ENCODE measurements at places on chromosomes 2 and 18.

DNA sequence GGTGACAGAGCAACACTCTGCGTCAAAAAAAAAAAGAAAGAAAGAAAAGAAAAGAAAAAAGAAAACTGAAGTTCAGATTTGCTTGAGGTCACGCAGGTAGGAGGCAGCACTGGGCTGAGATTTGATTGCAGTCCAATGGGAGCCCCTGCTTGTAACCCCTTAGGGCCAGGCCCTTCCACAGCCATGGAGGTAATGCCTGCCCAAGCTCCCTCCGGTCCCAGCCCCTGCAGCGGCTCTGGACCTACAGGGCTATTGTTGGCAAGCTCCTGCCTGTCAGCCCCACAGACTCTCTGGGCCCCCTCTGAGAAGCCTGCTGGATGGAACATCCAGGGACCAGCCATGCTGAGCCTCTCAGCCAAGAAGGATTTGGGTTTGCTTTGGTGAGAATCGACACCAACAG, 12.2 kb downstream of the ZFP36L2 start:
- DNase-seq: no peak

DNA sequence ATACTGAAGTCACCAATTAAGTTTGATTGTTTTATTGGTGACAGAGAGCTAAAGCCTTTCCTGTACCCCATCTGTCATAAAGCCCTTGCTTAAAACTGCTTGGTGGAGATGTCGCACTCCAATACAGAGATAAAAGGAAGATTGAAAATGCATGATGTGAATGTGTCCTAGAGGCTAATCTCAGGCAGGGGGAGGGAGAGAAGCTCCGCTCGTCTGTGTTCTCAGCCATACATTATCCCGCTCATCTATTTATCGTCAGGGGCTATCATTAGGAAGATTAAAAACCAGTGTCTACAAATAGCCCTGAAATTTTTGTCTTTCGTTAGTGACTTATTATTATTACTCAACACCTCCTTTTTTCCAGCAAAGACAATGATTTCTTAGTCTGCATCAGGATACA, 110.3 kb downstream of the CMPK2 start:
- no peak for DNase-seq

- DNase-seq: no peak
Observed at GRCh38 chr18:62991959-62992358, 276.6 kb downstream of the PHLPP1 start.

- no peak for DNase-seq
Observed at GRCh38 chr2:224429441-224429810, 27.5 kb upstream of the FAM124B start.

DNA sequence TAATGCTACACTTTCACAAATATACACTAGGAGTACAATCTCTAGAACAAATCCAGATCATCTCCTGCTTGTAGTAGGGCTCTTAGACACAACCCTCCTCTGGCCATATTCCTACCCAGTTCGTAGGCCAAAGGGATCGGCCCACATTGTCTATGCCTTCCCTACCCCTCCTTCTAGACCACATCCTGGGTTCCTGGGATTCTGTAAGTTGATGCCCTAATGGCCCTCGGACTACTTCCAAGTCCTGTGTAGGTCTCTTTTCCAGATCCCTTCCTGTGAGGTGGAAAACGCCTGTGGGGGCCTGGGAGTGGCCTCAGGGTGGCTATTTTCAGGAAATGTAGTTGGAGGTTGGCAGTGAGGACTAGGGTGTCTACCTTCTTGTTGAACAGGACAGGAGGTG, 289.7 kb downstream of the ZNF385B start:
- no peak for DNase-seq

- no peak for DNase-seq
Observed at GRCh38 chr2:201432038-201432620, 19.1 kb downstream of the TRAK2 start.

DNA sequence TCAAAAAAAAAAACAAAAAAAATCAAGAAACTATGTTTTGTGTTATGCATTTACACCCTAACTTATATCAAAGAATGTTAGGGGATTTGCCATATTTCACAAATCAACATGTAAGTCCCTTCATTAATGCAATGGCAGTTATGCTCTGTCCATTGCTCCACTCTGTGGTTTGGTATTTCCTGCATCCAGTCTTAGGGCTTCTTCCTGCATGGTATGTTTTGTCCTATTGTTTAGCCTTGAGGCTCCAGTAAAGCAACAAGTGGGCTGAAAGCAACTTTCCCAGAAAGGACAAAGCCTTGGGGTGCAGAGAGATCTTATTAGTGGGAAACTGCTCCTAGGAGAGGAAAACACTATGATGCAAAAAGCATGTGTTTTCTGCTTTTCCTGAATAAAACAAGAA, 474.1 kb downstream of the IRS1 start:
- no peak for DNase-seq

DNA sequence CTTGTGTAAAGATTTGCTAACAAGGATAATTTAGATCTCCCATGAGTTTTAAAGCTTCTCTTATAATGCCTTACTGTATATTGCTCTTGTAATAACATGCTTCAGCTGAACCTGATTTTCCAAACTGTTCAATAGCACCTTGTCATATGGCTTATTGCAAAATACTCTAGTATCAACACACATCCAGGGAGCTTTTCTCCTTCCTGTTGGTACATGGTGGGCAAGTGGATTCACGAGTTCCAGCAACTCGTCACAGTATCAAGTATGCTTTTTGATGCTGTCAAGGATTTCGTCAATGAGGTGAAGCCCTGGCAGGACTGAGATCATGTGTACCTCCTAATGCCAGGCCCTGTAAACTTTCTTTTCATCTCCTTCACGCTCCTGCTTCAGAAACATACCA, 59.5 kb upstream of the ITPRID2 start:
- DNase-seq: no peak

DNA sequence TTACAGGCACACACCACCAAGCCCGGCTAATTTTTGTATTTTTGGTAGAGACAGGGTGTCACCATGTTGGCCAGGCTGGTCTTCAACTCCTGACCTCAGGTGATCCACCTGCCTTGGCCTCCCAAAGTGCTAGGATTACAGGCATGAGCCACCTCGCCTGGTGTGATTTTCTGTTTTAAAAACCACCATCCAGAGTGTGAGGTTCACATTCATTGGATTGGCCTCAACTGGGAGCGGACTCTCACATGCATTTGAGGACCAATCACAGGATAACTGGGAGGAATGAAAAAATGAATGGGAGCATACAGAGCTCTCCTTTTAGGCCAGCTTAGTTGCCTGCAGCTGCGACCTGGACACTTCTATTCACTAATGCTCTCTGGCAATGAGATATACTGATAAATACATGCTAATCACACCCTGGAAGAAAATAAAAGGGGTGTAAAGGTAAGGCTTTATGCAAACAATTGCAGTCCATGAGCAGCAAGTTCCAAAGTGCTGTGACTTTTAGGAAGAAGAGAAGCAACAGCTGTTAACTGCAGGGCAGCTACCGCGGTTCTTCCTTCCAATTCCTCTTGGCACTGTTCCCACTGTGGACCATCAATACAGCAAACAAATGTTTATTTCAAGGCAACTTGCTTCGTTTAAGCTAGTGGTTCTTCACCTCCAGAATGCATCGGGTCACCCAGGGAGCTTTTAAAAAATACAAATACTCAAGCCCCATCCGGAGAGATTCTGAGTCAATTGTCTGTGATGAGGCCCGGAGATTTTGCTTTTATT, 49.5 kb upstream of the FZD5 start:
- DNase-seq: no peak

DNA sequence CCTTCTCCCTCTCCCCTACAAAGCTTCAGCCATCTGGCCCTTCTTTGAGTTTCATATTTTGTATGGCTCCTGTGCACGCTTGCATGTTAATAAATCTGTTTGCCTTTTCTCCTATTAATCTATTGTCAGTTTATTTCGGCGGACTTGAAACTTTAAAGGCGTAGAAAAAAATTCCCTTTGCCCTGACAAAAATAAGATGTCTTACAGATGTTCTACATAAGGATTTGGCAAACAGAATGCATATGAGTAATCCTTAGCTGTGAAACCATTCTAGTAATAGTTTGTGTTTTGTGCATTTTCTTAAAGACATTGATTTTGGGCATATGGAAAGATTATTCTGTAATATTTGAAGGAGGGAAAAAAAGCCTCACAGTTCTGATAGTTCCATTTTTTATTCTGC, 15.0 kb upstream of the BMPR2 start:
- no peak for DNase-seq

GRCh38 chr2:223894009-223894408, 51.1 kb downstream of the WDFY1 start:
- no peak for DNase-seq

DNA sequence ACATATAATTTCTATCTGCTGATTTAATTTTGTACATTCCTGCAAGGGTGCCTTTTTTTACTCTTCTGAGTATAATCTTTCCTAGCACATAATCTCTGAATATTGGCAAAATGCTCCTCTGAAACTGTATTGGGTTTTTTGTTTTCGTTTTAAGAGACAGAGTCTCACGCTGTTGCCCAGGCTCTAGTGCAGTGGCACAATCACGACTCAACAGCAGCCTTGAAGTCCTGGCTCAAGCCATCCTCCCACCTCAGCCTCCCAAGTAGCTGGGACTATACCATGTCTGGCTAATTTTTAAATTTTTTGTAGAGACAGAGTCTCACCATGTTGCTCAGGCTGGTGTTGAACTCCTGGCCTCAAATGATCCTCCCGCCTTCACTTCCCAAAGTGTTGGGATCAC, 104.9 kb downstream of the SPTBN1 start:
- no peak for DNase-seq

GRCh38 chr2:150792780-150793300, 305.4 kb upstream of the RND3 start:
- DNase-seq: no peak

GRCh38 chr2:228613133-228613850, 431.8 kb upstream of the SPHKAP start:
- no peak for DNase-seq

GRCh38 chr2:26911911-26912861, 58.3 kb upstream of the MAPRE3 start:
- DNase-seq: no peak

GRCh38 chr18:59498506-59499086, 139.5 kb upstream of the LMAN1 start:
- DNase-seq: no peak

DNA sequence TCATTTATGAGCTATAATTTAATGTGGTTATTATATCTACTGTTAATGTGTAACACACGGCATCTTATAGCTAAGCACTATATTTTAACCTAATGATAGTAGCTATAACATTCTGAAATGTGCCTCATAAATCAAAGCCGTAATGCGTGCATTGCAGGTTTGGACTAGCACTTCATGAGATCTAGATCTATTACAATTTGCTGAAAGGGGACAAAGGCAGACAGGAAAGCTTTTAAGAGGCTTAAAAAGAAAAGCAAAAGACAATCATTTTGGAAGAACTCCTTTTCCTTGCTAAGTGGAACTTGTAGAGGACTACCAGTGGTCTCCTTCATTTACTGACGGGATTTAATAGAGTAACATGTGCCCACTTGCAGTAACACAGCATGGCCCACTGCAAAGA, 213.1 kb downstream of the NBAS start:
- DNase-seq: no peak

- DNase-seq: no peak
Observed at GRCh38 chr2:226256709-226257376, 542.8 kb downstream of the IRS1 start.

DNA sequence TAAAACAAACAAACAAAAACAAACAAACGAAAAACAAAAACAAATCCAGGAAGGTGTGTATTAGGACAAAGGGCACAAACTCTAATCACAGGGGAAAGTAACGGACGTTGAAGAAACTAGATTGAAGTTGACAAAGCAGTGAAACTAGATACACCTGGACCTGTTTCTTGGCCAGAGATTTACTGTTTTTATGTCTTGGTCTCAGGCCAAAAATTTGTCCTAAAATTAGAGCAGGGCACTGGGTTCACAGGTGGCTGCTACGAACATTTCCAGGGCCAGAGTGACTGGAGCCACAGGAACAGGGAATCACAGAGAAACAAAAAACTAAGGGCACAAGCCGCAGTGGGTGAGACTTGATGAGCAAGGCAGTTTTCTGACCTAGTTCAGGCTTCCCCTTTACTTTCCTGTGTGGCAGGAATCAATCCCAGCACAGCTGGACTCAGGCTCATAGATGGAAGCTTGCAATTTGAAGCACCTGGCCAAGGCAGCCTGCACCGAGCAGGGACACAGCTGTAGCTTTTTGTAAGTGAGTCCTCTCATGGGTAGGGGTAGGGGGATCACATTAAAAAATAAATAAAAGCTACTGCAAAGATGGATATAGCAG, 329.4 kb downstream of the DLGAP1 start:
- no peak for DNase-seq

- DNase-seq: no peak
Observed at GRCh38 chr18:62572456-62572855, 49.6 kb downstream of the ZCCHC2 start.

- DNase-seq: no peak
Observed at GRCh38 chr2:166881177-166881576, 7.1 kb upstream of the XIRP2 start.

DNA sequence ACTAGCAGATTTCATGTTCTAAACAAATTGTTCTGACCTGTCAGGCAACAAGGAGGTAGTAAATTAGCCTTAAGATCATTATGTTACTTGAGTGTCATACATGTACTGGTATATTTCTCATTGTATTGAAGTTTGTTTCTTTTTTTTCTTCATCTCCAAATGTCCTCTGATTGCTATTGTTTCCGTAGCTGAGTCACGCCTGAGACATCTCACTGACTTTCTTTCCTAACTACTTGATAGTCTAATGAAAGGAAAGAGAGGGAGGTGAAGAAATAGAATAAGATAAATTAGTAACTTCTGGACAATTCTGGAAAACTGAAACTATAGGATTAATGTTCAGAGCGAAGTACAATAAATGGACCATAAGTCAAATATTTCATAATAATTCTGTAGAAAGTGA, 1049.9 kb downstream of the TSN start:
- no peak for DNase-seq

DNA sequence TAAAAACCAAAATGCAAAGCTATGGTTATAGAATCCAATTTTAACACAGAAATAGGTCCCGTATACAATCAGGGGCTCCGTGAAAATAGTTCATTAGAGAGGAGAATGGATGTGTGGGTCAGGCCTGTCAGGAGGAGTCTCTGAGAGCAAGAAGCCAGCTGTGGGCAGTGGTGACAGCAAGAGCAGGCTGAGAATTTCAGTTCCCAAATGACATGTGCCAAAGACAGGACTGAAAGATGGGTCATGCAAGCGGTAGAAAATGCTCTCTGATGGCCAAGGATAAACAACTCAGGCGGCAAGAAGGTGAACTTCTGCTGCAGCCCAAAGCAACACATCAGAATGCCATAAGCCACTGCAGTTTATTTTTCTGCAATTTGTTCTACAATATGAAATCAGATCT, 100.4 kb downstream of the CCDC141 start:
- DNase-seq: no peak

DNA sequence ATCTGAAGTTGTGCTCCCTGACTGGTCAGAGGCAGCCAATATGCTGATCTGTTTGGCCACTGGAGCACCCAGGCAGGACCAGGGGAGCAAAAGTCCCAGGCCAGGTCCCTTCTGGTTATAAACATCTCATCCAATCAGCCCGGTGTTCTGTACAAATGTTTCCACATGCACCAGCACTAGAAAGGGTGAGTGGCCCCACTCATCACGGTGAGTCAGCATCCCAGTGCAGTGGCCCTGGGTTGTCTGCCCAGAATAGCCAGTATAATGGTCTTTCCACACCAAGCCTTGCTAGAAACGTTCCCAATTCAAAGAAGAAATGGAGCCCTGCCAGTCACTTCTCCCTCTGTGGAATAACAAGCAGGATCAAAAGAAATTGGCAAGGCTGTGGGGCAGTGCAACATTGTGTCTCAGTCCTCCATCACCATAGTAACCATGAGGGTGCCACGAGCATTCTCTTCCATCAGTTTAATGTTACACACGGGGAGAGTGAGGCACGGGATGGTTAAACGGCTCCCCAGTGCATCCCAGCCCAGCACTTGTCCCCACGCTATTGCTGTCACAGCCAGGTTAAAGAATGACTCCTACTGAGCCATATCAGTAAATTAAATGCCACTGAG, 174.9 kb downstream of the SEPTIN10 start:
- DNase-seq: no peak

All from CD4-positive, alpha-beta T cell treated with Interferon gamma for 1 hour (primary cell).